Astrocyte (in vitro differentiated cells and primary cell): ENCODE measurements at places on chromosomes 11 and 22. TPM values are rescaled to one million over a fixed set of nuclear protein-coding genes. Genes with fewer than 3 reads are reported as not detected.

CCDC87 gene
- total RNA-seq = 0.31 and 0.34 TPM in 2 replicates

GRCh38 chr11:13952668-13953067 lies 9.9 kb upstream of the SPON1 start:
- H3K4me3 ChIP-seq = no peak overlapping the region
- DNase-seq = no peak
- no peaks in the 10 kb centered on the region for H3K36me3 ChIP-seq
- H3K4me1 ChIP-seq = no peaks in the 10 kb centered on the region
- H3K27ac ChIP-seq = no peak overlapping the region

DNA sequence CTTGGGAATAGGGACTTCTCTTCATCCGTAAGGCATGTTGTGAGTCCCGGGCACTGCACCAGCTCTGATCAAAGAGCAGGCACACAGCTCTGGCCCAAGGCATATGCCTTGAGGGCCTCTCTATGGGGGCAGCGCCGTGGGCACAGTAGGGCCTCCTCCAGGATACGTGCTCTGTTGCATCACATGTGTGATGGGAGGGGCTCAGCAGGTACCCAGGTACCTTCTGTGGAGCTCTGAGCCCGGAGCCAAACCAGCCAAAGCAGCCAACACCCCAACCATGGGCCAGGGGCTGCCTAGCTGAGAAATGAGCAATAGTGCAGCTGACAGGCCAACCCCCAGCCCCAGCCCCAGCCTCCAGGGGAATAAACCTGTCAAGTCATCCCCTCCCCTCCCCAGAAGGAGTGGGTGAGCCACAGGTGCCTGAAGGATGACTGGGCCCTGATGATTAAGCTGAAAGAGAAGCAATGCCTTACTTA lies 79.7 kb upstream of the SHISAL1 start:
- peak; percentile 23 for DNase-seq
- no peak overlapping the region for H3K4me3 ChIP-seq
- no peak overlapping the region for H3K27ac ChIP-seq
- no peaks in the 10 kb centered on the region for H3K36me3 ChIP-seq
- peaks cover 10% of the 10 kb centered on the region for H3K27me3 ChIP-seq

CBX7 gene
- total RNA-seq = 1.2 and 1.4 TPM in 2 replicates

GRCh38 chr22:44869196-44869595 lies 116.8 kb downstream of the ARHGAP8 start:
- H3K27ac ChIP-seq = no peak overlapping the region
- no peak for DNase-seq

- DNase-seq = no peak
- H3K4me1 ChIP-seq = peaks cover 20% of the 10 kb centered on the region
- H3K27me3 ChIP-seq = no peaks in the 10 kb centered on the region
- peak overlapping the region; percentile 92 for H3K27ac ChIP-seq
- no peaks in the 10 kb centered on the region for H3K36me3 ChIP-seq
Observed at GRCh38 chr11:131923309-131923708, 552.9 kb downstream of the NTM start.

DNA sequence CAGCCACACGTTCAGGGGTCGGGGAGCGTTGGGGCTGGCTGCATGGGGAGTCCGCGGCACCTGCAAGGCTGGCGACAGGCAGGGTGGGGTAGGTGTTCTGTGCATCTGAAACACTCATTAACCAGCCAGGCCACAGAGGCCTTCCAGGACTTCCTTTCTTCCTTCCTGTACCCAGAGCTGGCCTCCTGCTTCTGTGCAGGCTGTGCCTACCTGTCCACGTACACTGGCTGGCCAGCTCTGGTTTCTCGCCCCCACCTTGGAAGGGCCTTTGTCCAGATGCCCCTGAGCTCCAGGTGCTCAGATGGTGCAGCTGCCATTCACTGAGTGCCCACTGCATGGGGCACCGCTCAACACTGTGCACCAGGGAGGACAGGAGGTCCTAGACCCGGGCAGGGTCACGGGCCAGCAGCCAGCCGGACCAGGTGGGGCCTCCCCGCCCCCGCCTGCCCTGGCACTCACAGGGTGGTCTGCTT lies 15.9 kb downstream of the TTLL12 start:
- no peaks in the 10 kb centered on the region for H3K27me3 ChIP-seq
- H3K4me1 ChIP-seq = peaks cover 8% of the 10 kb centered on the region
- DNase-seq = no peak
- H3K4me3 ChIP-seq = no peak overlapping the region
- H3K27ac ChIP-seq = no peak overlapping the region

- H3K36me3 ChIP-seq = peaks cover 18% of the 10 kb centered on the region
- no peaks in the 10 kb centered on the region for H3K27me3 ChIP-seq
- DNase-seq = no peak
- peaks cover 15% of the 10 kb centered on the region for H3K4me1 ChIP-seq
- H3K27ac ChIP-seq = peak overlapping the region; percentile 95
- peak overlapping the region; percentile 99 for H3K4me3 ChIP-seq
Observed at GRCh38 chr11:83192606-83193245, 786 bp upstream of the ANKRD42 start.

DNA sequence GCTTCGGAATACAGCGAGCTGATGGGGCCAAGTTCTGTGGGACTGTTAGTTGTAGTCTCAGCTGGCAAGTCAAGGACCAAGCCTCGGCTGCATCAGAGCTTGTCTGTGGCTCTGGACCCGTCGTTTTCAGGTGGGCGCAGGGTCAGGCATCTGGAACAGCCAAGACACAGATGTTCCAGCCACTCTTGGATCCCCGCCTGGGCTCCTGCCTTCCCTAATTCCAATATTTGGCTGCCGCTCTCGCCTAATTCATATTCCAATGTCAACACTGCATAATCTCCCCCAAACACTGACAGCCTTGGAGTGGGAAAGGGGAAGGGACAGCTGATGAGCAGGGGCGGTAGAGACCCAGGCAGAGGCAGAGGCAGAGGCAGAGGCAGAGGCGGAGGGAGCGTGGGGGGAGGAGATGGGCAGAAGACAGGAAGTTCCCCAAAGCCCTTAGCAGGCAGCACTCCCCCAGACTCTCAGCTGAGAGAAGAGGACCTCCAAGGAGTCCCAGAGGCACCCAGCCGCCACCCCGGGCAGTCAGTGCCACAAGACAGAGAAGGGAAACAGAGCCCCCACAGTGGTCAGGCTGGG lies 49.6 kb upstream of the SLC35C1 start:
- DNase-seq = no peak
- H3K27ac ChIP-seq = no peak overlapping the region
- H3K4me3 ChIP-seq = no peak overlapping the region
- H3K36me3 ChIP-seq = no peaks in the 10 kb centered on the region
- peaks cover 10% of the 10 kb centered on the region for H3K27me3 ChIP-seq

- H3K27me3 ChIP-seq = peaks cover 12% of the 10 kb centered on the region
- no peak overlapping the region for H3K4me3 ChIP-seq
- H3K27ac ChIP-seq = no peak overlapping the region
Observed at GRCh38 chr11:61120706-61121191, 18.5 kb downstream of the CD5 start.

RPUSD4 gene
- 19.6 and 21.6 TPM in 2 replicates for total RNA-seq

GRCh38 chr22:24564376-24565058 lies 8.7 kb downstream of the SNRPD3 start:
- no peak for DNase-seq
- peaks cover 20% of the 10 kb centered on the region for H3K36me3 ChIP-seq
- H3K4me3 ChIP-seq = no peak overlapping the region
- H3K27ac ChIP-seq = no peak overlapping the region
- no peaks in the 10 kb centered on the region for H3K4me1 ChIP-seq

OR51B4 gene
- not detected in 2 replicates for total RNA-seq

SMDT1 gene
- 29.3 and 31.1 TPM in 2 replicates for total RNA-seq

ESRRA gene
- 25.0 and 26.3 TPM in 2 replicates for total RNA-seq

- DNase-seq = no peak
- peak within 1 kb of the TSS; percentile 79 for H3K27ac ChIP-seq
- peaks cover 25% of the 10 kb centered on the region for H3K4me1 ChIP-seq
- H3K36me3 ChIP-seq = peaks cover 3% of the 10 kb centered on the region
Observed at GRCh38 chr11:111540114-111540936, at the start of gene LAYN. Gene LAYN (plus strand): TSS chr11:111540720. CDS start chr11:111540844, 124 bp downstream.

DNA sequence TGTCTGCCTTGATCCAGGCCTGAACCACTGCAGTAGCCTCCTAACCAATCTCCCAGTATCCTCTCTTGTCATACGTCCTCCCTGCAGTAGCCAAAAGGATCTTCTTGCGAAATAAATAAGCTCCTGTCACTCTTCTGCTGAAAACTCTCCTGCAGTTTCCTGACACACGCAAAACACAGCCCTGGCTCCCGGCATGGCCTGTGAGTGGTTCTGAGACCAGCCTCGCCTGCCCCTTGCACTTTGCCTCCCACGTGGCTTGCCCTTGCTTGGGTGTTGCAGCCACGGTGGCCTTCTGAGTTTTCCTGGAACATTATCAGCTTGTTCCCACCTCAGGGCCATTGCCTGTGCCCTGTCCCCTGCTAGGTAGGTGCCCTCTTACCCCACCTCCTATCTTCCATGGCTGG lies 7.2 kb downstream of the ZC3H7B start:
- peaks cover 16% of the 10 kb centered on the region for H3K4me1 ChIP-seq
- H3K36me3 ChIP-seq = no peaks in the 10 kb centered on the region
- H3K27me3 ChIP-seq = no peaks in the 10 kb centered on the region

DNA sequence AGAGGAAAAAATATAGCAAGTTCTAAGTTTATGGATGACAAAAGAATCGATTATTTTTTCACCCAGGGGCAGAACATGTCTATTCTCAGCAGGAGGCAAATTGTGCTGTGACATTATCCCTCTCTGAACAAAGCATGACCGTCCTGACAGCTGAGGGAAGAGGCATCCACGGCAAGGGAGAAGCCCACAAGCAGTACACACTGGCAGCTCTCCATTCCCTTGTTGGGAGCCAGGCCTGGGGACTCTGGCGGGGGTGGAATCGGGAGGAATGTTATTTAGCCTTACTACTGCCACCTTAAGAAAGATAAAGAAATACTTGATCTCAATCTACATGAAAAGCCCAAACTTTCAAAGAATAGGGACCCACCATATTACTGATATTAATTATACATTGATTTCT lies 3.4 kb downstream of the KIRREL3 start:
- no peaks in the 10 kb centered on the region for H3K36me3 ChIP-seq
- H3K4me1 ChIP-seq = peaks cover 28% of the 10 kb centered on the region
- H3K27ac ChIP-seq = no peak overlapping the region
- DNase-seq = peak; percentile 44
- H3K27me3 ChIP-seq = no peaks in the 10 kb centered on the region

DNA sequence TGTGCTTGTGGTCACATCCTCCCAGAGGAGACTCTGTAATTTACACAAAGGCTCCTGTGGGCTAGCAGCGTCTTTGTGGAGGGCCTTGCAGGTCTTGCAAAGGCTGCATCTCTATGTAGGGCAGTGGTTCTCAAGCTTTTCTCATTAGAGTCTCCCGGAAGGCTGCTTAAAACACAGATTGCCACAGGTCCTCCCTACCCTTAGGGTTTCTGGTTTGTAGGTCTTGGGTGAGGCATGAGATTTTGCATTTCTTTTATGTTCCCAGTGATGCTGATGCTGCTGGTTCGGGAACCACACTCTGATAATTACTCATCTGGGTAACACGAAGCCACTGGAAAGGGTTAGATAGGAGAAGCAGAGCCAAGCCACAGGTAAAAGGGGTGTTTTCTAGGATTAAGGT lies 151.3 kb upstream of the ZBED5 start:
- H3K27me3 ChIP-seq = peaks cover 23% of the 10 kb centered on the region
- no peak for DNase-seq
- H3K4me1 ChIP-seq = peaks cover 7% of the 10 kb centered on the region
- H3K36me3 ChIP-seq = no peaks in the 10 kb centered on the region
- no peak overlapping the region for H3K27ac ChIP-seq

DNA sequence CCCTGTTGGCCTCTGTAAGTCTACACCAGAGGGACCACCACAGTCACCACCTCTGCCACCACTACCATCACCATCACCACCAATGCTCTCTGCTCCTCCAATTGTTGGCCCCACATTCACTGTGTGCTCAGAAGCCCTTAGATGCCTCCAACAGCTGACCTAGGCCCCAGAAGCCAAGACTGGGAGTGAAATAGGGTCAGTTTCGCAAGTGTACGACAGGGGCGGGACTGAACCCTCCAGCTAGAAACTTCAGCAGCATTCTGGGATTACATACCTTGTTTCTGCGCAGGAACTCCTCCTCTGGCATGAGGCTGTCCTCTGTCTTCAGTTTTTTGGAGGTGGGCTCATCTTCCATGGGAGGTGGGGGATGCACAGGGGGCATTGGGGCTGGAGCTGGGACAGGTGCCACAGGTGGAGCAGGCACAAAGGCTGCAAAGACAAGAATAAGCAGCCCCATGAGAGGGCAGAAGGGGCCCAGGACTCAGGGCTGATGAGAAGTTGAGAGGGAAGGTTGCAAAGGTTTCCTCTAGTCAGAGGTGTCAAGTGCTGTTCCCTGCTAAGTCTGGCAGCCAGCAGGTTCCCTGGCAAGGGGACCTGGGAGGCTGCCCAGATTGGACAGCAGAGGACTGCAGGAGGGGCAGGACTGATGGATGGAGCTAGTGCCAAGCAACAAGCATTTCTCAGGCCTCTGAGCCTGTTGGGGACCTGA lies 10.2 kb upstream of the TBC1D10A start:
- H3K36me3 ChIP-seq = peaks cover 82% of the 10 kb centered on the region
- H3K4me1 ChIP-seq = no peaks in the 10 kb centered on the region
- DNase-seq = no peak
- H3K27ac ChIP-seq = no peak overlapping the region

DNA sequence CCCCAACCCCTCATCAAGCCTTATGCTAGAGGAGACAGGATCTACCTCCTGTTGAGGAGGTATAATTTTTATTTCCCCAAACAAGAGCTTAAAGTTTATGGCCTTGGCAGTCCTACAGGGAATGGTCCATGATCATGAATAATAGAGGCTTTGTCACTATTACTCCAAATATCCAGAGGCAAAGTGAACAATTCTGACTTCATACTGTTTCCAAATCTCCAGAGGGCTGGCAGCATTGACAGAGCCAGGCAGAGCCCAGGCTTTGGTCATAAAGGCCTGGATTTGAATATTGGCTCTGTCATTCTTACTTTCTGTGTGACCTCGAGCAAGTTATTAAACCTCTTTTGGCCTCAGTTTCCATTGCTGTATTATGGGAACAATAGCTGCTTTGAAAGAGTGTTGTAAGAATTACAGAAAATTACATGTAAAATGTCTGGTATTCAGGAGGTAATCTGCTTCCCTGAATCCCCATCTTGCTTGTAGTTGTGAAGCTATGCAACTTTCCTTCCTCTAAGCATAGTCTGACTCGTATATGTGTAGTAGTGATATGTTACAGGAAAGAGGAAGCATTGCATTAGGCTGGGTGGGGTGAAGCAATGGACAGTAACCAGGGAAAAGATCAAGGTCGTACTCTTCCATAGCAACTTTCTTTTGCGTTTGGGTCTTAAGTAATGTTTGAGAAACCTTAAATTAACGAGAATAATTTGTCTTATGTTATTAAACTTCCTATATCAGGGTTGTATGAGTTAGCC lies 88.8 kb downstream of the CD44 start:
- no peaks in the 10 kb centered on the region for H3K27me3 ChIP-seq
- no peaks in the 10 kb centered on the region for H3K4me1 ChIP-seq
- H3K4me3 ChIP-seq = no peak overlapping the region

C2CD2L gene
- total RNA-seq = 10.9 and 11.1 TPM in 2 replicates

RIMBP3C gene
- 0.23 and 0.43 TPM in 2 replicates for total RNA-seq
